Osteoblast (primary cell): ENCODE measurements at places on chromosomes 1 and 21.

DNA sequence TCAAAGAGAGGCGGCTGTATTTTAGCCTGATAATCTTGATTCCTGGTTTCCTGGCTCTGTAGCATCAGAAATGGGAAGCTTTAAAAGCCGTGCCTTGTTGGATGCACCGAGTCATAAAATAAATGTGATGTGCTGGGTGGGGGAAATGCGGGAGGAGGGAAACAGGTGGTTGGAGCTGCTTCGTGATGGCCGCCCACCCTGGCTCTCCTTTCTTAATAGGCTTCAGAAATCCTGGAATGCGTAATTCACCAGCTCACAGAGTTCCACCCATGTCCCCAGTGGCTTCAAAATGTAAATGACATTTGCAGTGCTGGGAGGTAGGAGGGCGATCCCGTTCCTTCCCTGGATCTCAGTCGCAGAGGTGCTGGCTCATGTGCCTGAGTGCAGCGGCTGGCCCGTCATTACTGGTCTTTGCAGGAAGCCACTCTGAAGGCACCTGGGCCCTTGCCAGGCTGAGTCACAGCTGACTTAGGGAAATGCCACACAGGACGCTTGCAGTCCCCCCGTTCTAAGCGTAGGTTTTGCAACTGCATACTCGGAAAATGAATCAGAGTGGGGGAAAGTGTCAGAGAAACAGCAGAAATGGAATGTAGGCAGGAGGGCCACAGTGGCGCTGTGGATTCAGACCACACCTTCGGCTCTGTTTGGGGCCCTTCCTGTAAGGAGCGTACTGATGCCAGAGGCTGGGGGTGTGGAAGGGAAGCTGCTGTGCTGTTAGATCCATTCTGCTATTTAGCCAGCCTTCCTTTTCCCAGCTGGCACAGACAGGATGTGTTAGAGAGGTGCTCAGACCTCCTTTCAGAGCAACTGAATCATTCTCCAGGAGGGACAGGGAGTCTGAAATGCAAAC is 37.6 kb downstream of the GALNT2 start:
- peak; percentile 96 for DNase-seq

DNA sequence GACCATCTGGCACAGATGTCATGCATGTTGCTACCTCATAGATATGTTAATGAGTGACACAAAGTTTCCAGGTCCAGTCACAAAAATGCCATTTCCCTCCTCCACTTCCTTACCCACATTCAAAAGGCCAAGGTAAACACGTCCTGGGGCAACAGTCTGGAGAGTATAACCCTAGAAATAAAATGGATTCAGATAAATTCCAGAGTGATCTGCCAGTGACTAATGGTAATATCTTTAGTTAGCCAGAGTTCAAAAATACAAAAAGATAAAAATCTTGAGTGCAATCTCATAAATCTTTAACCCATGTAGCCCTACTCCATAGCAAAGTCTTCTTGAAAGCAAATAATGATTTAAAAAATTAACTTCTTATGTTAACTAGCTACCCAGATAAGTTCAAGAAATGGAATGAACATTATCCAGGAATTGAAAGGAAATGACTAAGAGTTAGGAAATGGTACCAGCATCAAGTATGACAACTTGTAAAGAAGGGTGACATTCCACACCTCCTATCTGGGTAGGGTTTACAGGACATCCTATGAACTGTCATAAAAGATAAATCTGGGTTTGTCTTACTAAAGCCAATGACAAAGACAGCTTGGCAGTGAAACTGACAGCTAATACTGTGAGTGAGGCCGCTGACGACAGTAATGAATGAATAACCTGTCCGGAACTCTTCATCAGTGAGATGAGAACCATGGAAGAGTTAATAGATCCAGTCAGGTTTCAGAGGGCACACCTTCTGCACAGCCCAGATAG is 18.1 kb downstream of the RGS2 start:
- peak; percentile 42 for DNase-seq

GRCh38 chr1:119895102-119895501 is 1.2 kb downstream of the ADAM30 start:
- DNase-seq, result no peak

DNA sequence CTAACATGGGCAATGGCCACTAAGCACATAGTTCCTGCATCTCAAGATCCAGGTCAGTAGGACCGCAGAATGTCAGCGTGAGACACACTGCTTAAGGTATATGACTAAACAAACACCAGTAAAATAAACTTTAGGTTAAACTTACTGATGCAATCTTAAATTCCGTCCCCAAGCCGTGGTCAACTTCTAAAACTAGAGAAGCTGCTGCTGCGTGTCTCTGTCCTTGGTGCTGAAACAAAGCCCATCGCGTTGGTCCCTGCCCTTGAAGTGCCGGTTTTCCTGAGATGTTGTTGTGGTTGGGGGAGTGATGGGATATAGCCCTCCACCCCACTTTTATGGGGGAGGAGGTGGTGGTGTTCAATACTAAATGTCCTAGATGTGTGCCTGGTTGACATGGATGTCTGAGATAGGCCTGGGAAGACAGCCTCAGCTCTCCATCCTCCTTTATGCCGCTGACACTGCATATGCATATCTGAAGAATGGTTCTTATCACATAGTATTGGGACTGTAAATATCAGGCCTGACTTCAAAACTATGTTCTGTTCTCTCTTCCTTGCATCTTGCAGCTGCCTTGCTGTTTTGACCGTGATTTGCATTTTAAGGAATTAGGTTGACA is 72.0 kb upstream of the KCNA3 start:
- no peak for DNase-seq

DNA sequence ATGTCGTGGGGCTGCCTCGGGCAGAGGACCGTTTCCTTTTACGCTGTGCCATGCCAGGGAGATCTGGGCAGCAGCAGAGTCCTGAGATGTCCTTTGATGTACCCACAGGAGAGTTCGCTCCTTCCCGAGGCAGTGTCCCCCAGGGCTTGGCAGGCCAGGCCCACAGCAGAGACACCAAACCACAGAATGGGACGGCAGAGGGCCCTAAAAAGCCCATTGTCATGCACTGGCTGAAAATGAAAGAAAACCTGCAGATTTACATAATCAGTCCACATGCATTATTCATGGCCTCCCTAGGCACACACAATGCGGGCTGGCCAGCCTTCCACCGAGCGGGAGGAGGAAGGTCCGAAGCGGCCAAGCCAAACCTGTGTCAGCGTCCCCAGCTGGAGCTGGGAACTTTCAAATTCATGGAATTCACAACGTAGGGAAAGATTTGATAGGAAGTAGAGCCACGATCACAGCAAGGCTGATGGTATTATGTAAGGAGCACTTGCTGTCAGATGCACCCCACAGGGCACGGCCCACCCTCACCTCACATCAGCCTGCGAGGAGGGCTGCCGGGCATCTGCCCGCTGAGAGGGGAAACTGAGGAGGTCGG is 25.3 kb upstream of the EFHD2 start:
- peak; percentile 90 for DNase-seq

DNA sequence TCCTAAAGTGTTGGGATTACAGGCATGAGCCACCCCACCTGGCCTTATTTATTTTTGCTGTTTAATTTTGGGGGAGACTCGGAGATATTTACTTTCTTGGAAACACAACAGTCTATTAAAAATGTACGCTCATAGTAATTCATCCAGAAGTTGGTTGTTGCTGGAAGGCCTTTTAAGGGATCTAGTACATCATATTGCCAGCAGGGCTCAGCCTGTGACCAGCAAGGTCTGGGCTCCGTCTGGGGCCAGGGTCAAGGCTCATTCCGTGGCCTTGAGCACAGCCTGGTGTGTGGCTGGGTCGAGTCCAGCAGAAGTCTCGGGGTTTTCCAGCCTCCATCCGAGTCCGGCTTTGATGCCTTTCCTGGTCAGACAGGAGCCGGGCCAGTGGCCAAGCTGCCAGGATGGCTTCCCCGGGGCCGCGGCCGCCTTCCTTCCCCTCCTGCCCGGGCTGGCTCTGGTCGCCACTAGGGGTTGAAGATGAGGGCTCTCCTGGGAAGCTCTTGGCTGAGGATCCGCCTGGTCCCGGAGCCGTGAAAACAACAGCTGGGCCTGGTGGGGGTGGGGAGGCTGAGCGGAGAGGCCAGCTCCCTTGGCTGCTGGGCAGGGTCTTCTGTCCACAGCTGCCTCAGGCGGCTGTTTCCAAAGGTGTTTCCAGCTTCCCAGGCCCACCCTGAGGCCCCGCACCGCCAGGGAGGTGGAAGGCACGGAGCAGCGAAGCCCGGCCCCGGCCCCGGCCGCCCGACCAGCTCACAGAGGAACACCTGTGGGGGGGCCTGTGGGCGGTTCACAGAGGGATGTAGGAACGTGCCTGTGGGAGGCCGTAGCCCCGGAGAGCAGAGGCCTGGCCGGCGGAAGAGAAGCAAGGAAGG is 5.1 kb upstream of the VWA1 start:
- peak; percentile 99 for DNase-seq

DNA sequence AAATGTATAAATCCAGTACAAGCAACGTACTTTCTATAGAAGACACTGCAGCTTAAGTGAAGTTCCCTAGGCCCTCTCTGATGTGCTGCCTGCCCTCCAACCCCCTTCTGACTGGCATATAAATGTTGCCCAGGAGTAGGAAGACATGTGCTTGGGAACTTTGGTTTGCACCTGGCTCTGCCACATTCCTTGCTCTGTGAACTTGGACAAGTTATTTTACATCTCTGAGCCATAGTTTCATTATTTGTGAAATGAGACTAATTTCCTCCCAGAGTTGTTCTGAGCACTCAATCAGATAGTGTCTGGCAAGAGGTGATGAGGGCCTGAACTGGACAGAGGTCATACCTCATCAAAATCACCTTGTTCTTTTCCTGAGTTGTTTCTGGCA is 3.5 kb upstream of the PHC2 start:
- no peak for DNase-seq

DNA sequence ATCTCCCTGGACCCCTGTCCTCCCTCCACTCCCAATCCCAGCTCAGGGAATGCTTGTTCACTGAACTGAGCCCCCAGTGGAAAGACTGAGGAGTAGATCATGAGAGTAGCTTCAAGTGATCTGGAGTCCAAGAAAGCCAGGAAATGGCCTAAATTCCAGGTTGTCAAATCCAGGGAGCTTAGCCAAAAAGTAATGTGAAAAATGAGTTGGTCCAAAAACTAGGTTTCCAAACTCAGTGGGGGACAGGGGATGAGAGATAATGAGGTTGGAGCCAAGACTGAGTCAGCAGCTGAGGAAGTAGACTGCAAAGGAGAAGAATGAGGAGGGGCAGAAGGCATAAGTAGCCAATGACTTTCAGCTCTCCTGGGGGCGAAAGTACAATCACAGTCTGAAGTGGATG is 284.1 kb upstream of the BEND5 start:
- DNase-seq, result no peak

DNA sequence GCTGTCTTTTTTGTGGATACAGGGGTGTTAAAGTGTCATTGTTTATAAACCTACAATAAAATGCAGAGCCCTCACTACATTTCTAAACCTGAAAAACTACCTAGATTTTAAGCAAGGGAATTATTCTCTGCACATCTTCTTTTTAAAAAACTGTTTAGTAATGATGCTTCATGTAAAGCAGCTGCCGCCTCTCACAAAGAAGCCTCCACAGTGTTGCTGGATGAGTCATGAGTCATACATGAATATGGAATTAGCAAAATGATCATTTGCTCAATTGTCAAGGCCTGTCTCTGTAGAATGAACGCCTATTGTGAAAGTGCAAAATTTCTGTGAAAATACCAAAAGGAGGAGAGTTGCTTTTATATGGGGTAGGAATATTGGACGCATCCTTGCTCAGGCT is 259.5 kb upstream of the CHRM3 start:
- DNase-seq, result no peak

GRCh38 chr1:25908161-25908560 is 1.9 kb upstream of the STMN1 start:
- DNase-seq, result peak; percentile 66

GRCh38 chr21:34360488-34361241 is 3.1 kb upstream of the KCNE2 start:
- DNase-seq, result no peak

DNA sequence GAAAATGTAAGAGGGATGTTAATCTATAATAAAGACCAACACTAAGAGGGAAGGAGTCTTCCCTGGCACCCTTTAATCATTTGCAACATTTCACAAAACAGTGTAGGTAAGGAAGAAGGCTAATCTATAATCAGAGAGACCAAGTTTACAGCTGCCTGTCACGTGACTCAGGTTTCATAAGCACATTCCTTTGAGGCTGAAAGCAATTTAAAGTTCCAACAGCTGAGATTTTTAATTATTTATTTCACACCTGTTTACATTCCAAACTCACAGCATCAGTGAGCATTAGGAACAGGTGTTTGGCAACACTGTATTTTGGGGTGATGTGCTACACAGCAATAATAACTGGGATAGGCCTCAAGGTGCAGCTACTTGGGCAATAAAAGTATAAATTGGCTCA is 75.7 kb upstream of the PGBD5 start:
- no peak for DNase-seq

DNA sequence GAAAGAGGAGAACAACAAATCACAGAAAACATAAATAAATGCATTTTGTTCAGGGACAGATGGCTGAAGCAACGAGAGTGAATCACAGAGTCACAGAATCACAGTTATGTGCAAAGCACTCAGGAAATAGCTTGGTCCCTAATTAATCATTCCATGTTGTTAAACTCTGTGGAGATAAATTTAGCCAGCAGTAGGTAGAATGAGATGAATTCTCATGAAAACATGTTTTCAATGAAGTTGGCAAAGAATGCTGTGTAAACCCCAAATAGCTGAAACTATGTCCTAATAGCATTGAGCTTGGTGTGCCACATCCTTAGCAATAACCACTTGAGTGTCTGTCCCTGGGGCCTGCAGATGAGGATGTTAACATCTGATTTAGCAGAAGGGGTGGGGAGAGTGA is 20.4 kb downstream of the LEPR start:
- DNase-seq, result peak; percentile 72

GRCh38 chr1:174049514-174049913 is 27.4 kb upstream of the RC3H1 start:
- DNase-seq, result no peak

DNA sequence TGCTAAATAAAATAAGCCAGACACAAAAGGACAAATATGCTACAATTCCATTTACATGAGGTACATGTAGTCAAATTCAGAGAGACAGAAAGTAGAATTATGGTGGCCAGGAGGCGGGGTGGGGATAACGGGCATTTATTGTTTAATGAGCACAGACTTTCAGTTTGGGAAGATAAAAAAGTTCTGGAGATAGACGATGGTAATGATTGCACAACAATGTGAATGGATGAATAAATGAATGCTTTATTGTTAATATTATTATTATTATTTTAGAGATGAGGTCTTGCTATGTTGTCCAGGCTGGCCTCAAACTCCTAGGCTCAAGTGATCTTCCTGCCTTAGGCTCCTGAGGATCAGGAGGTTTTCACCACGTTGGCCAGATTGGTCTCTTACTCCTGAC is 122.0 kb downstream of the LHX4 start:
- no peak for DNase-seq
